Omental fat pad (tissue), 4 donors: ENCODE measurements at places on chromosomes 4 and X. TPM values are rescaled to one million over a fixed set of nuclear protein-coding genes. Genes with fewer than 3 reads are reported as not detected.

DNA sequence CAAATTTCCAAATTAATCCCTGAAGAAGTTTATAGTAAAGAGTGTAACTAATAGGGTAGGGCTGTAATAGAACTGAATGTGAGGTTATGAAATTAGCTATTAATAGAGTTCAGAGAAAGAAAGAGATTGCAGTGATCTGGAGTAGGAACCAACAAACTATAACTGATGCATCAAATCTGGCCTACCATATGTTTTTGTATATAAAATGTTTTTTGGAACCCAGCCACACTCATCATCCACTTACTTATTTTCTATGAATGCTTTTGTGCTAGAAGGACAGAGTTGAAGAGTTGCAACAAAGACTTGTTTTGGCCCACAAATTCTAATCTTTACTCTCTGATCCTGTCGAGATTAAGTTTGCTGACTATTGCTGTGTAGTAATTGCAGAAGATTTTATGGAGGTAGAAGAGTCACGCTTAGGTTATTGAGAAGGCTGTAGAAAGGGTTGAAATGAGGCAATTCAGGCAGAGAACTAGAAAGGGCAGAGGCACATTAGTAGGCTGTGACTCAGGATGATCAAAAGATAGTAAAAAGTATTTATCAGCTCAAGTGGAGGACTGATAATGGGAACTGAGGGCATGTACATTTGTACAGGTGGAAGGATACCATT lies 298.7 kb upstream of the EMCN start:
- DNase-seq: no peak

GRCh38 chrX:141945426-141945825 lies 41.7 kb downstream of the MAGEC1 start:
- DNase-seq: no peak

DNA sequence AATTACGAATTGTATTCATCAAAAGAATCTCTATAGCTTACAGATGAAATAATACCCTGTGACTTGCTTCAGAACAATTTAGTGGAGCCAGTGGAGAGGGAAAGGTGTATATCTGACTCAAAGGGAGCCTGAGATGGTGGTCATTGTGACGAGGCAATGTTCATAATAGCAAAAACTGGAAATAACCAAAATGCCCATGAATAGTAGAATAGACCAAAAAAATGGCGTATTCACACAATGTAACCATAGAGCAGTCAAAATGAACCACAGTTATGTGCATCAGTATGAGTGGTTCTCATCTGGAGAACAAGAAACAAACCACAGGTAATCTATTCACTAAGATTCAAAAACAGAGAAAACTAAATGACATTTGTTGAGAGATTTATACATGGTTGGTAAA lies 125.3 kb upstream of the CLNK start:
- no peak for DNase-seq

Gene AR
- 16.0 TPM for total RNA-seq

DNA sequence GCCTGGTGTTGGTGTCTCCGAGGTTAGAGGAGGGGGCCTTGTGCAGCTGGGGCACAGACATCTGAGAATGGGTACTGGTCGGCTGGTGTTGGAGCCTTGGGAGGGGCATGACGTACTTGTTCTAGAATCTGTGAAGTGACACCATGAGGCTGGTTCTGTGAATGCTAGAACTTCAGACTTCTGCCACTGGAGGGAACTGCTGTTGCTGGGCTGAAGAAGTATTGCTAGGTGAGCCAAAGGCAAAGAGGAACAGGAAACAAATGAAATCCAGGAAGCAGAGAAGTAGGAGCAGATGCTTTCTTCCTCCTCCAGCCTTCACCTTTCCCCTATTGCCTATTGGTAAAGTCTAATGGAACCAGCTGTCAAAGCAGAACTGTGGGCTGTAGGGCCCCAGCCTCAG lies 120.9 kb upstream of the DDIT4L start:
- no peak for DNase-seq

- no peak for DNase-seq
Measured at GRCh38 chrX:17082831-17083230, 136.4 kb downstream of the REPS2 start.

- DNase-seq: no peak
Measured at GRCh38 chr4:81738891-81739290, 267.2 kb upstream of the RASGEF1B start.

DNA sequence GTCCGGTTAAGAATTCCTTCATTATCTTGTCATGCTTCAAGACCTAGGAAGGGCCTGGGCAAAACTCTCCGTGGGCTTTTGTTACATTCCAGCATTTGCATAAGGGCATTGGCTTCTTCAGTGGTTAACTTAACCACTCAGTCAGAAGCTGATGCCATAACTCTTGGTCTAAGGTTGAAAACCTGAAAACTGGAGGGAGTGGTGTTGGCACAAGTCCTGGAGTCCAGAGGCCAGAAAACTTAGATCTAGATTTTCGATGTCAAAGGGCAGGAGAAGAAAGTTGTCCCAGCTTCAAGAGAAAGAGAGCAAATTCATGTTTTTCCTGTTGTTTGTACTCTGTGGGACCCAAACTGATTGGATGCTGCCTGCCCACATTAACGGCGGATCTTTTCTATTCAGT lies 86.6 kb upstream of the GC start:
- no peak for DNase-seq

DNA sequence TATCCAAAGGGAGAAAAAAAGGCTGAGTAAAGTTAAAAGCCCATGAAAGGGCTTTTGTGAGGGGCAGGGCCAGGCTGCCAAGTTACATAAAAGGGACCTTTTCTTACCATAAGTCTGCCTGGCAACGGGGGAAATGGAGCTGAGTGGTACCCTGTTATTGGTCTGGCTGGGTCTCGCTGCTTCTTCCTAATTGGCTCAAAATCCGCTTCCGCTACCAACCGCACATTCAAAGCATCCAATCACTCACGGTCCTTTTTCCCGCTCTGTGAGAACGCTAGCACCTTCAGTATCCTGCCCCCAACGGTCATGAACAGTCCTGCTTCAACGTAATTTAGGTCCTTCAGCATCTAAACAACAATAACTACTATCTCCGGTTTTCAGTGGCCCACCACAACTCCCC lies 611 bp downstream of the TEX11 start:
- DNase-seq: no peak

Gene GABRA4
- not detected for total RNA-seq

GRCh38 chr4:144578681-144579080 lies 67.3 kb upstream of the HHIP start:
- DNase-seq: no peak

DNA sequence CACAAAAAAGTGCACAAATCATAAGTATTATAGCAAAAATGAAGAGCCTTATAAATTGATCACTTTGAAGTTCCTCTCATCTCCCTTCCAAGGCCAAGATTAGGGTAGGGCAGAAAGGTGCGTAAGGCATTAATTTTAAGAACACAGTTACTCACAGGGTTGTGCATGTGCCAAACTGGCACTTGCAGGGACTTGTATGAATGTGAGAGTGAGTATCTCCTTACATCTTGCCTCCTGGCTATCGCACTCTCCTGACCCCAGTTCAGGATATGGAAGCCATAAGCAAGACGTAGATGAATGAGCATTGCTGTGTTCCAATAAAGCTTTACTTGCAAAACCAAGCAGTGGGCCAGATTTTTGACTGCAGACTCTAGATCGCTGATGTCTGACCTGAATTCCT lies 510.1 kb upstream of the AADAT start:
- no peak for DNase-seq

Gene FATE1
- total RNA-seq: not detected

GRCh38 chr4:8364848-8365350 lies 75.6 kb downstream of the ACOX3 start:
- no peak for DNase-seq

Gene SLC38A5
- 11.9 TPM for total RNA-seq

Gene TGIF2LX
- total RNA-seq: not detected

GRCh38 chr4:48967101-48967500 lies 19.0 kb upstream of the CWH43 start:
- no peak for DNase-seq

- no peak for DNase-seq
Measured at GRCh38 chrX:42538405-42538804, 239.6 kb downstream of the PPP1R2C start.

GRCh38 chrX:126719208-126719607 lies 100.3 kb upstream of the PRR32 start:
- no peak for DNase-seq

GRCh38 chrX:128781506-128781905 lies 729.3 kb upstream of the ACTRT1 start:
- DNase-seq: no peak

Gene RS1
- total RNA-seq: not detected

- DNase-seq: no peak
Measured at GRCh38 chr4:22482250-22483127, 33.4 kb downstream of the ADGRA3 start.

GRCh38 chr4:80226094-80226493 lies 28.8 kb downstream of the PRDM8 start:
- no peak for DNase-seq

GRCh38 chr4:101191302-101192098 lies 155.8 kb downstream of the PPP3CA start:
- DNase-seq: peak; percentile 28

DNA sequence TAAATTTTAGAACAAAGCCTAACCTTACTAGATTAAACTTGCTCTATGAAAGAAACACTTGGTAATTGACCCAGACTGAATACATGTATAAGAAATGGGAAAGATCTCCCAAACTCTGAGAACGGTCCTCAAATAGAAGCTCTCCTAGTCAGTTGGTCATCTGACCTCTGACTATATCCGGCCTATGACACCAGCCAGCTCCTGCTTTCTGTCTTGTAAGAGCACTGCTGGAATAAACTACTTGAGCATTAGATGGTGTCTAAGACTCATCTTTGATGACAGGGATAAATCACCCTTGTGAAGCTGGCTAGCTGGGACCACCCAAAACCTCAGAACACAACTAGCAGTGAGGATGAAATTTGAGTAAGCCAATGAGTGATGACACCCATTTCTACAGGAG lies 24.2 kb downstream of the LRIT3 start:
- DNase-seq: no peak

- DNase-seq: no peak
Measured at GRCh38 chrX:147850875-147851274, 60.8 kb upstream of the FMR1 start.

- DNase-seq: no peak
Measured at GRCh38 chr4:37740546-37740945, 54.4 kb upstream of the RELL1 start.

- DNase-seq: no peak
Measured at GRCh38 chr4:85152480-85152879, 186.0 kb upstream of the WDFY3 start.

- DNase-seq: no peak
Measured at GRCh38 chr4:136424052-136424451, 1108.2 kb downstream of the PCDH18 start.

DNA sequence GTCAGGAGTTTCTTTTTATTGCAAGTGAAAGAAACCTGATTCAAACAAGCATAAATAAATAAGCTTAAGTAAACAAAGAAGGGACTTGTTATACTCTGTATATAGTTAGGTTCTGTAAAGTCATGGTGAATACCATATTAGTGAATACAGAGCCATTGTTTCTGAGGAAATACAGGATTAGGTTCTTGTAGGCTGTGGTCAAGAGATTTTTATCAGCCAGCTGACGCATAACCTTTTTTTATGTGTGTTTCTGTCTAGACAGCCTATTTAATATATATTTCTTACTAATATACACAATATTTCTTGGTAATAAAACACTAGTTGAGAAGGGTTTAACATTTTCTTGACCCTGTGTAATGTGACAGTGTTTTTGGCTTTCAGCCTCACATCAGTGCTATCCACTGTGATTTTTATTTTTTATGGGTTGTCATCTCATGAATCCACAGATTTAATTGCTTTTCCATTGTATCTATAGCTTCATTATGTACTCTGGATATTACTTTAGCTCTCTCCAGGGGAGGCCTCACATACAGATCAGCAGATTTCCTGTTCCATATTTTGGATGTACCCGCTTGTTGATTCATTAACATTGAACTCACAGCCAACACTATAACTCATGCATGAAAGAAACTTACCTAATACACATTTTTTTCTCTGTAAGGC lies 8.0 kb downstream of the HERC3 start:
- DNase-seq: no peak

GRCh38 chr4:8050555-8051206 lies 107.9 kb downstream of the ABLIM2 start:
- DNase-seq: no peak

DNA sequence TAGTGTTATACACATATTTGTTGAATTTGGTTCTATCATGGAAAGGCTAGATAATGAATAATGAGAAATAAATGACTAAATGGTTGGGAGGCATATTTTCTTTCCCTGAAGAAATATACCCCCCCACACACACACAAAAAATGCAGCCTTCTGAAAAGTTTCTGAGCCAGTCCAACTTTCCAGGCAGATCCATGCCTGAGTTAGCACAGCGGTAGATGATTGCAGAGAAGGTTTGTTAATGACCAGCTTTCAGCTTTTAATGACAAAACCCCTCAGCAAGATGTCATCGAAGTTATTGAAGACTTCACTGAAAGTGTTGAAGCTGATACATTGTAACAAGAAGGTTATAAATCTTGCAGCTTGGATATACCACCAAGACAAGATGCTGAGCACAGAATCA lies 61.4 kb downstream of the GBA3 start:
- DNase-seq: no peak

- DNase-seq: no peak
Measured at GRCh38 chr4:103204111-103204510, 6.0 kb upstream of the CENPE start.

DNA sequence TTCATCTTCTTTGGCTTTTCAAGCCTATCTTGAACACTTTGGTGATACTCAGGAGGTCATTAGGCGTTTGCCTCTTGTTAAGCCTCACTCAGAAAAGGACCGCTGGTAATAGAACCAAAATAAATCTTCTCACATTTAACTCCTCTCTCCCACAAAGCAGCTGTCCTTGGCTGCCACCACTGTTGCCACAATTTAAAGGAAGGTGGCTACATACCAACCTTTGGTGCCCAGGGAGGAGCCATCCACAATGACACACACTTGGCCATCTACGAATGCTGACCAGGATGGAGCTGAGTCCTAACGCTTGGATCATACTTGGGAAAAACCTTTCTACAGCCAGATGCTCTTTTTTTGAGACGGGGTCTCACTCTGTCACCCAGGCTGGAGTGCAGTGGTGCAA lies 210.2 kb downstream of the HS6ST2 start:
- DNase-seq: no peak

GRCh38 chr4:10336471-10336870 lies 120.8 kb downstream of the ZNF518B start:
- no peak for DNase-seq

- DNase-seq: no peak
Measured at GRCh38 chrX:22060415-22061280, 28.5 kb downstream of the PHEX start.

- DNase-seq: no peak
Measured at GRCh38 chr4:10353110-10353509, 104.1 kb downstream of the ZNF518B start.

- DNase-seq: no peak
Measured at GRCh38 chr4:144750348-144750747, 104.4 kb downstream of the HHIP start.

- no peak for DNase-seq
Measured at GRCh38 chrX:20320461-20321159, 53.9 kb upstream of the RPS6KA3 start.
